ENCODE measurements at places on chromosomes 16 and 17.
A peak's percentile ranks its signal among the peaks of the same experiment; 100 is the strongest.

DNA sequence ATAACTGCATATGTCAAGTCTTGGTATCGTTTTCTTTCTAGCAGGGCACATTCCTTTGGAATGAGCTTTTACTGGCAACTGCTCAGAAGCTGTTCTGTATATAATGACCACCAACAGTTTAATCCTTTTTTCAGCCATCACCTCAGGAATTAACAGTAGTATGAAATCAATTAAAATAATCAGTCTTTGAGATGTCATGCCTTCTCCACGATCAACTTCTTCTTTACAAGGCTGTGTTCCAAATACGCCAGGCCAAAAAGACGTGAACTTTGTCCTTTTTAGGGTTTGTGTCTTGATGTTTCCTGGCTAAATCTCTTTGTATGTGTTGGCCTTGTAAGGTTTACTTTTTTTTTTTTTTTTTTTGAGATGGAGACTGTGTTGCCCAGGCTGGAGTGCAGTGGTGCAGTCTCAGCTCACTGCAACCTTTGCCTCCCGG is 54.9 kb downstream of the ABCC1 start:
- no peaks in the 10 kb centered on the region for H3K27me3 ChIP-seq
- no peak overlapping the region for H3K4me3 ChIP-seq
- H3K36me3 ChIP-seq = peaks cover 13% of the 10 kb centered on the region

DNA sequence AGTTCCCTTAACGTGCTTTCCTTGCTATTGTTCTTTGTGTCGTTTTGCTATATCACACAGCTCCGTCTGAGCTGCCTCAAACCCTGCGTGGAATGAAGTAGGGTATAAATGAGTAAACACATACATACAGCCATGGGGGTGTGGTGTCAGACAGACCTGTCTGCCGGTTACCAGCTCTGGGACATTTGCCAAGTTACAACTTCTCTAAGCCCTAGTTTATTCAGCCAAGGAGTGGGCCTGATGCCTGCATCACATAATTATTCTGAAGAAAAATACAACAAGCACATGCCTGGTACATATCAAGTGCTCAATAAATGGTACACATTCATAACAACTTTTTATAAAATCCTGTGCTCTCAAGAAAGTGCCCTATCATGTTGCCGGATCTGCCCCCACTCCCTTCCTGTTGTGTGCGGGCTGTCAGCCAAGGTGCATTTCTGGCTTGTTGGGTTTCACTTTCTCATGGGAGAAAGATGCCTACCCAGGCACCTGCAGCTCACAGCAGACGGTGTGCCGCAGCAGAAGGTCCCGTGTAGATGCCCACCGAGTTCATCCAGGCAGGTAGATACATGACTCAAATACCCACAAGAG is 30.5 kb downstream of the SMPD3 start:
- H3K27me3 ChIP-seq = no peaks in the 10 kb centered on the region
- peak overlapping the region; percentile 79 for H3K4me3 ChIP-seq
- peaks cover 44% of the 10 kb centered on the region for H3K4me1 ChIP-seq
- H3K27ac ChIP-seq = peak overlapping the region; percentile 92

DNA sequence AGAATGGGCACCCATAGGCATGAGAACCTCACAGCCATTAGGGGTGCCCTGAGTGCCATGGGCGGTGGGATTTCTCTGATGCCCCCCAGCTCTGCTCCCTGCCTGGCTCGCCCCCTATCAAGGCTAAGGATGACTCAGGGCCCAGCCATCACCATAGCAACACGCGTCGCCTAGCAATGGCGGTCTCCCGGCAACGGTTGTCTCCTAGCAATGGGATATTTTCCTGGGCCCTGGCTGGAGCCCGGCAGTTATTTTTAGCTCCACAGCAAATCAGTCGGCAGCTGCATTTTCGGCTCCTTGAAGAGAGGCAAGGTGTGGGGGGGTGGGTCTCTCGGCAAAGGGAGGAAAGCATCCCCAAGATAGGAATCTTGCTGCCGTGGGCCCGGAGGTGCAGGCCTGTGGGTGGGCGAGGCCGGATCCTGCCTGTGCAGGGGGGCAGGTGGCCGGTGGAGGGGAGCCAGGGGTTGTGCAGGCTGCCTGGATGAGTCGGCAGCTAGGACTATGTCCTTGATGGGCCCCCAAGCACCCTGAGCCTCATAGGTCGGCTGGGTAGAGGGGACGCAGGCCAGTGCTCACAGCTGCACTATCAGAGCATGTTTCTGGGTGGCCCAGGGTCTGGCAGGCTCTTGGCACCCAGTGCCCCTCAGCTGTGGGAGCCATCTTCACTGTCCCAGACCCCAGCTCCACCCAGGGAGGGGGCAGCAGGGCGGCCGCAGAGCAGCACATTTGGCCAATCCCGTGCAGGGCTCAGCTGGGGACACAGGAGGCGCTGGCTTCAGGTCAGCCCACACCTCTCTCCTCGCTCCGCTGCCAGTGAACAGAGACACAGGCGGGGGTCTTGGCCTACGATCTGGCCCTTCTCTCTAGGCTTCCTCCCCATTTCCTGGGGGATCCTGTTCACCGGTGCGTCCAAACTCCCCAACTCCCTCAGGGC is 4.2 kb upstream of the FBXL16 start:
- peaks cover 36% of the 10 kb centered on the region for H3K27me3 ChIP-seq
- H3K36me3 ChIP-seq = no peaks in the 10 kb centered on the region
- DNase-seq = no peak

DNA sequence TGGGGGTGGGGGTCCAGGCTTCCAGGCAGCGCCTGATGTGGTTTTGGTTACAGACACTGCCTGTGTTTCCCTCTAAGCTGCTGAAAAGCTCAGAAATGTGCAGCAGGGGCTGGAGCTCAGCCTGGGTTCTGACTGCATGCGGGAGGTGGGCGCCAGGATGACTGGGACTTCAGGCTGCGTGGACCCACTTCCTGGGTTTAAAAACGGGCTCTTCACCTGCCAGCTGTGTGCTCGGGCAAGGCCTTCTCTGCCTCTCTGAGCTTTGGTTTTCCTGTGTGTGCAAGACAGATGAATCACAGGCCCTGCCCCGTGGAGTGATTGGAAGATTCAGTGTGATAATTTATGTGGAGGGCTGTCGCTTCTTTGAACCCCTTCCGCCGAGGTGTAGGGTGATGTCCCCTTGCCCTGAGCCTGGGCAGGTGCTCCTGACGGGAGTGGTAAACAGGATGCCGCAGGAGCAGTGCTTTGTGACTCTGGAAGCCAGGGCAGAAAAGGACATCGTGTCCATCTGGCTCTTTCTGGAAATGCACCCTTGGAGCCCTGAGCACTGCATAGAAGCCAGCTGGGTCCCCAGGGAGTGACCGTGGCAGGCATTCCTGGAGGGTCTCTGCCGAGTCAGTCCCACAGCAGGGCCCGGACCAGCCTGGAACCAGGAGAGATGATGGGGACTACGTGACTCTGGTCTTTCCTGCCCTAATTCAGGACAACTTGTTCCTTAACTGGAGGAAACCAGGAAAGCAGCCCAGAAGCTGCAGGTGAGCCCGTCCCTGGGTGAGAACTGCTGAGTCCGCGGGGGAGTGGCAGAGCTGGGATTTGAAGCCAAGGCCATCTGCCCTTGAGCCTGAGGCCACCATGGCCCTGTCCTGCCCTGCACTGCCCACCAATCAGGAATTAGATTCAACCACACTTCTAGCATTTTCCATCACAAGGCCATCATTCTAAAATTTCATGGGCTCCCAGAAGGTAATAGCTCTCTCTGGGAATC is 28.5 kb upstream of the SLC7A5 start:
- no peaks in the 10 kb centered on the region for H3K27me3 ChIP-seq
- peaks cover 29% of the 10 kb centered on the region for H3K4me1 ChIP-seq
- peaks cover 7% of the 10 kb centered on the region for H3K36me3 ChIP-seq

- H3K4me1 ChIP-seq = no peaks in the 10 kb centered on the region
- peaks cover 3% of the 10 kb centered on the region for H3K36me3 ChIP-seq
- no peak for DNase-seq
- no peak overlapping the region for H3K27ac ChIP-seq
Measured at GRCh38 chr17:78912082-78912481, 9.1 kb upstream of the CEP295NL start.

Measured in central memory CD8-positive, alpha-beta T cell (primary cell).